ENCODE measurements at places on chromosomes 16 and 17.

DNA sequence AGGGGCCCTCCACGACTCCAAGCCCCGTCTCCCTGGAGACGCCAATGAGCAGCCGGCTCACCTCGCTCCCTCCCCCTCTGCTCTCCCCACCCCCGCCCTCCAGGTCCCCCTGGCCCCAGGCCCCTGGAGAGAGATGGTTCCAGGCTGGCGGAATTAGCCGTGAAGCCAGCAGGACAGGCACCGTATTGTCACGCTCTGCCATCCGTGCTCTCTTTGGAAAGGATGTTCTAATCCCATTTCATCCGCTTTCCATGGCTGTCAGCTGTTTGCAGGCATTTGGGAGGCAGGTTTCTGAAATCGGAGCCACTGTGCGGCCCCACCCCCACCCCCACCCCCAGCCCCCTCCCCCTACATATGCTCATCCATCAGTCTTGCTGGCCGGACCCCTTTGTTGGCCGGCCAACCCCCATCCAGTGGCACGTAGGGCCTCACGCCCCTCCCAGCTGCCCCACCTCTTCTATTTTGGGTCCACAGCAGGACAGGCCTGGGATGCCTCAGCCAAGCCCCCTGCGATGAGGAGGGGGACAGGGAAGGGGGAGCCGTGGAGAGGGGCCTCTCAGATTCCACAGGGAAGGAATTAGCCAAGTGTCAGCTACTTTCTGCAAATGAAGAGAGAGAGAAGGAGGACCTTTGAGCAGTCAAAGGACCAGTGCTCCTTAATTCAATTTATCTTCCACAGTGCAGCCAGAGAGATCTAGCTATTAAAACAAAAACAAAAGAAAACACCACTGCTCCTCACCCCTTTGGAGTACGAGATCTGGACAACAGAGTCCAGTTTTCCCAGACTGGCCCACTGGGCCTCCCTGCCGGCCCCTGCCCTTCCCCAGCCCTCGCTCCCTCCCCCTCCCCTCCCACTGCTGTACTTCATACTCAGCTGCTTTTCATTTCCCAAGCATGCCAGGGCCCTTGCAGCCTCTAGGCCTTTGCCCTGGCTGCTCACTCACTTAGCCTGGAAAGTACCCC is 30.7 kb downstream of the SDK2 start:
- DNase-seq: no peak

- no peak for DNase-seq
Measured at GRCh38 chr17:78019976-78020716, 61.6 kb downstream of the TNRC6C start.

DNA sequence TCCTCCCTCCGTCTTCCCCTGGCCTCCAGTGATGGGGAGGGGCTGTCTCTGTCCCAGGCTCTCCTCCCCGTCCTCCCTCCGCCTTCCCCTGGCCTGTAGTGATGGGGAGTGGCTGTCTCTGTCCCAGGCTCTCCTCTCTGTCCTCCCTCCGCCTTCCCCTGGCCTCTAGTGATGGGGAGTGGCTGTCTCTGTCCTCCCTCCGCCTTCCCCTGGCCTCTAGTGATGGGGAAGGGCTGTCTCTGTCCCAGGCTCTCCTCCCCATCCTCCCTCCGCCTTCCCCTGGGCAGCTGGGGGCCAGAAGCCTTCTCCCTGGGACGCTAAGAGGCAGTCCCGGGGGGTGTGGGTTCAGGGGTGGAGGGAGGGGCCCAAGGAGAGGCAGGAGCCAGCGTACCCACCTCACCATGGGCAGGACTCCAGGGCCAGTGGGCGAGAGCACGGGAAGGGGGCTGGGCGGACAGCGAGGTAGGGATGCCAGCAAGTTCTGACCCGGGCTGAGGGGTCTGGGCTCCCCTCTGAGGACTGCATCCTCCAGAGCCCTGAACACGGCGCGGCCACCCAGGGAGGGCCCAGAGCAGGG is 14.8 kb downstream of the UTS2R start:
- DNase-seq: peak; percentile 51

- DNase-seq: no peak
Measured at GRCh38 chr17:71922439-71922838, 198.4 kb upstream of the SOX9 start.

DNA sequence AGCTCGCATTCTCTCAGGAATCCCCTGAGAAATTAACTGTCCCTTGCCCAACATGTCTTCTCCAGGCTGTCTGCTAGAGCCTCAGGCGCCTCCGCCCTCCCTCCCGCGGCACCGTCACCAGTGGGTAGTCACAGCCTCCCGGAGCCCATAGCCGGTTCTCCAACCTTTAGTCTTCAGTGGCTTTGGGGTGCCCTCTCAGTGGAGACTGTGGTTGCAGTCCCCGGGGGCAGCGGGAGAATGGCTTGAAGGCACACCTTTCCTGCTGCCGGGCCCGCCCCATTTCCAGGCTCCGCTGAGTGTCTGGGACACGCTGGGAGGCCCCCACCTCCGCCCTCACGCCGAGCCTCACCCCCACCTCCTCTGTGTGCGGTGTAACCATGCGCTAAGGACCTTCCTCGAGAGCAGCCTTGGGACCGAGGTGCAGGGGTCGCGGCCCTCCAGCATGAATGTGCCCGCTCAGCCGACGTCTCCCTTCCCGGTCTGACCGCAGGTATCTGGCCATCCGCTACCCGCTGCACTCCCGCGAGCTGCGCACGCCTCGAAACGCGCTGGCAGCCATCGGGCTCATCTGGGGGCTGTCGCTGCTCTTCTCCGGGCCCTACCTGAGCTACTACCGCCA is 1.7 kb downstream of the GALR2 start:
- DNase-seq: peak; percentile 28

- DNase-seq: no peak
Measured at GRCh38 chr16:88828711-88829110, 17.0 kb upstream of the APRT start.

DNA sequence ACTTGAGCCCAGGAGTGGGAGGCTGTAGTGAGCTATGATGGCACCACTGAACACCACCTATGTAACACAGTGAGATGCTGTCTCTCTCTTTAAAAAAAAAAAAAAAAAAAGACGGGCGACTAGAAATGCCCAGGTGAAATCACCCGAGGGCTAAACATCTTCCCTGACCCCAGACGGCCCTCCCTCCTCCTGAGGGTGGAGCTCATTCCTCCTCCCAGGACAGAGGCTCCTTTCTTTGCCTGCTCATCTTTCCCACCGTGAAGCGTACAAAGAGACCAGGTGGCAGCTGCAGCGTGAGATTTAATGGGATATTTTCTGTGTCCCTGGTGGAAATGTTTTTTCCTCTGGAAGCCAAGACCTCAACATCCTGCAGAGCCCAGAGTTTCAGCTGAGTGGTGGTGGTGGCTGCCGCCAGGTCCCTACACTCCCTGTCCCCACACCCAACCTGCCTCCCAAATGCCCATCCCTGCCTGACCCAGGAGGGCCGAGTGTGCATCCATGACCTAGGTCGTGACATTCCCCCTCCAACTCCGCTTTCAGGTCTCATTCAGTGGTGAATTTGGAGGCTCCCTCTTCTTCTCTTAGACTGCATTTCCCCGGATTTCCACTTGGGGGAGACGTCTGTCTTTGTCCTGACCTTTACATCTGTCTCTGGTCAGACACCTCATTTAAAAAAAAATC is 14.4 kb upstream of the GPRC5B start:
- no peak for DNase-seq

- no peak for DNase-seq
Measured at GRCh38 chr16:66266436-66267291, 99.8 kb upstream of the CDH5 start.

DNA sequence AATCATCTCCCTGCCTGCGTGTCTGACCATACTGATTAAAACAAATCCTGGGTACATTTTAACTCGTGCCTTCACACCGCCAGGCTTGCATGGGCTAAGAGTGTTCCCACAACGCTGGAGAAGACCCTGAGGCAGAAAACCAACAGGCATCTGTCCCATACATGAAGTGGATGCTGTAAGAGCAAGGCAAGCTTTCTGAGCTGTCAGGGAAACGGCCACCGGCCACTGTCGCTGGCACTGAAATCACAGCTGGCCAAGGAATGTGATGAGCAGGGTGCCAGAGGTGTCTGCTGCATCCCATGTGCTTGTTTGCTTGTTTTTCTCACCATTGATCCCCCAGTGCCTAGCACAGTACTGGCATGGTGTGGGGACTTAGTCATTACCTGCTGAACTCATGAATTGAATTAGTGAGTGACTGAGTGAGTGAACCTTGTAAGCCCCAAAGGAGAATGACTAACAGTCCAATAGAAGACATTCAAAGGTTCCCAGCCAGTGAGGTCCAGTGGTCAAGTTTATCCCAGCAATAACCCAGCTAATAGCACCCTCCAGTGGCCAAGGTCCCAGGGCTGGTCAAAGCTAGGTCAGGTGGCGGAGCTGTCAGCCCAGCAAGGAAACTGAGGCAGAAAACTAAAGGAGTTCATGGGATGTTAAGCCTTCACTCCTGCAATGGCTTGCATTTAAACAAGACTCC is 92.7 kb upstream of the CDH5 start:
- no peak for DNase-seq

DNA sequence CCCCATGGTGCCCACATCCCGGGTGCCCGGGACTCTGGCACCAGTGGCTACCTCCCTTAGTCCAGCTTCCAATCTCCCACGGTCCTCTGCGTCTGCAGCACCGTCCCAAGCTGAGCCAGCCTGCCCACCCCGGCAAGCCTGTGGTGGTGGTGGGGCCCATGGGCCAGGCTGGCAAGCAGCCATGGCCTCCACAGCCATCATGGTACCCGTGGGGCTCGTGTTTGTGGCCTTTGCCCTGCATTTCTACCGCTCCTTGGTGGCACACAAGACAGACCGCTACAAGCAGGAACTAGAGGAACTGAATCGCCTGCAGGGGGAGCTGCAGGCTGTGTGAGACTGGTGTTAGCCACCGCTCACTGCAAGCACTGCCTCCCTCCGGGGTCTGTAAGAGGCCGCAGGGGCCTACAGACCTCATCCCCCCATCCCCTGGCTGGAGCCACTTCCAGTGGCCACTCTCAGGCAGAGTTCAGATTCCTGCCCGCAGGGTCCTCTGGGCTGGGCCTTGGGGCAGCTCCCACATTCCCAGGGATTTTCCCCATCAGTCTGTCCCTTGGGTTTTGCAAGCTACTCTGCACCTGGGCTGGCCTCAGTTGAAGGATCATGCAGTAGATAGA is 3.9 kb upstream of the SETD1A start:
- DNase-seq: peak; percentile 47

DNA sequence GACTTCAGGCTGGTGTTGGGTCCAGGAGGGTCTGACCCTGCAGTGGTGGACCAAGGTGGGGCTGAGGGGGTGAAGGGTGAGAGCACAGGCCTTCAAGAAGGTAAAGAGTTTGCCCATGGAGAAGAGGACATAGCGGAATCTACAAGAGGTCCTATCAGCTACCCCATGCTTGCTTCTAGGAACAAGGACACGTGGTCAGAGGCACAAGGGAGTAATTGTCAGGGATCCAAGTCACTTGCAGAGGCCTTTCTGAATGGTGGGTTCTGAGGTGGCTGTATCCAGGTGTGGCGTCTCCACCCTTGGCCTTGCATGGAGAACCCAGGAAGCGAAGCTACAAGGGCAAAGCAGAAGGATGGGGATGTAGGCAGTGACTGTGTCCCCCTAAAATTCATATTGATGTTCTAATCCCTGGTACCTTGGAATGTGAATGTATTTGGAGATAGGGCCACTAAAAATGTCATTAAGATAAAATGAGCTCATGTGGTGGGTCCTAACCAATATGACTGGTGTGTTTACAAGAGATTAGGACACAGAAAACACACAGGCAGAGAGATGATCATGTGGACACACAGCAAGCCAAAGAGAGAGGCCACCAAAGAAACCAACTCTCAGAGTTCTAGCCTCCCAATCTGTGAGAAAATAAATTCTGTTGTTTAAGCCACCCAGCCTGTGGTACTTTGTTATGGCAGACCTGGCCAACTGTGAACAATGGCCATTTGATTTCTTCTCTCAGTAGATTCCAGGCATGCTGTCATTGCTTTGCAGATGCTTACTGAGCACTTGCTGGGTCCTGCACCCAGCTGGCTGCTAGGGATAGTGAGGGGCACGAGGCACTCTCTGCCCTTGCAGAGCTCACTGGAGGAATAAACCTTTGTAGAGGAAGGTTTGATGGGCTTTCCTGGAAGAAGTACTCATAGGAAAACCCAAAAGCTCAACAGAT is 75.8 kb downstream of the UTP18 start:
- no peak for DNase-seq

- no peak for DNase-seq
Measured at GRCh38 chr16:89253548-89254287, 36.2 kb downstream of the ZNF778 start.

DNA sequence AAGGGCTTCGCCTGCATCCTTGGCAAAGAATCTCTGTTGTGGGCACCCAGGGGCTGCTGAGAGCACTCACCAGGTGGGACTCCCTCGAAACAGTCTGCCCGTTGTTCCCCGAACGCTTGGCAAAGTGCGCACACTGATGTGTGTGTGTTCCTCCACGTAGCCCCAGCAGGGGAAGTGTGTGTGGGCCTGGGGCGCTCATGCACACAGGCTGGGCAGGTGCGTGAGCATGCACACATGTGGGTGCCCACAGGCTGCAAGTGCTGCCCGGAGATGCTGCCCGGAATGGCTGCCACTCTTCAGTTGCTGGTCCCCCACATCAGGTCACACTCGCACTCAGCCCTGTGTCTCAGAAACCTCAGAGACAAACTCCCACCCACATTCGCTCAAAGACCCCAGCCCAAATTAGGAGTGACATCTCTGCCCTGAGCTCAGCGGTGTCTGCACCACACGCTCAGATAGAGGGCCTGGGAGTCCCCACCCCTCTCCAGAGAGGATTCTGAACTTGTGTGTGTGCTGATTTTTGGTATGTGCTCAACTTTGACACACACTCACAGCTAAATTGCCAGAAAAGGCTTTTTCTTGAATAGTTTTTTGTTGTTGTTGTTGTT is 119.4 kb downstream of the MGAT5B start:
- DNase-seq: no peak

GRCh38 chr16:24980077-24980793 is 34.9 kb downstream of the ARHGAP17 start:
- DNase-seq: no peak

GRCh38 chr16:11585460-11586377 is 1.0 kb downstream of the LITAF start:
- DNase-seq: peak; percentile 57

DNA sequence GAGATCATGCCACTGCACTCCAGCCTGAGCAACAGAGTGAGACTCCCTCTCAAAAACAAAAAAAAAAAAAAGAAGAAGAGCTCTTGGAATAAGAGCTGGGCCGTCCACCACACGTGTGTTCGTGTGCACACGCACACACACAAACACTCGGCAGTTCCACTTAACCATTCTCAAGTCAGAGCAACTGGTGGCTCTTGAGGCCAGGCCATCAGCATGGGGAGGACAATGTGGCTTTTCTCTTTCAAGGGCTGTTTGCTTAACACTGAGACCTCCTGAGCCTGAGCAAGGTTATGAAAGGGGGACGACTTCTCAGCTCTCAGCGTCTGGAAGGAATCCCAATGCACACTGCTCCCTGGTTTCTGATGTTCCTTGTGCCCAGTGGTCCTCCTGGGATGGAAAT is 444.9 kb downstream of the SOX9 start:
- DNase-seq: no peak

GRCh38 chr16:49586466-49587450 is 213.2 kb downstream of the C16orf78 start:
- no peak for DNase-seq

DNA sequence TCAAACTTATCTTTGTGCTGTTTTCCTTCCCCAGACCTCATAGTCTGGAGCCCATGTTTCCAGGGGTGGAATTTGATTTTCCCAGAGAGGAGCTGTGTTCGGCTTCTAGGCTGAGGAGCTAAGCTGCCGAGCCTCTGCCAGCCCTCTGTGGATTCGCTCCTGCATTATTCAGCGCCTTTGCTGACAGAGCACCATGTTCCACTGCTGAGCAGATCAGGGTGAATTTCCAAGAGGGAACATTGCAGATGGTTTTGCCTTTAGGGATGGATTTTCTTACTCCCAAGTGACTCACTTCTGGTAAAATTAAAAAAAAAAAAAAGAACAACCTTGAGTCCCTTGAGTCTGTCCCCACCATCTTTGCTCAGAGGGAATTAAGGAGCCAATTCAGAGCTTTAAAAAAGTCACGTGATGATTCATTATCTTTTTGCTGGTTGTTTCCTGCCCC is 229.5 kb downstream of the PRKCA start:
- no peak for DNase-seq
